Vagina (tissue), 2 donors: ENCODE measurements at places on chromosomes 2 and 18. TPM values are rescaled to one million over a fixed set of nuclear protein-coding genes. Genes with fewer than 3 reads are reported as not detected.

The STK39 gene
- 15.5 TPM for total RNA-seq

The LCLAT1 gene
- total RNA-seq: 19.6 TPM

- no peak overlapping the region for H3K4me3 ChIP-seq
- no peaks in the 10 kb centered on the region for H3K36me3 ChIP-seq
- H3K27me3 ChIP-seq: no peaks in the 10 kb centered on the region
- no peak overlapping the region for H3K27ac ChIP-seq
- no peaks in the 10 kb centered on the region for H3K4me1 ChIP-seq
Measured at GRCh38 chr2:232949016-232949415, 64.0 kb downstream of the NGEF start.

DNA sequence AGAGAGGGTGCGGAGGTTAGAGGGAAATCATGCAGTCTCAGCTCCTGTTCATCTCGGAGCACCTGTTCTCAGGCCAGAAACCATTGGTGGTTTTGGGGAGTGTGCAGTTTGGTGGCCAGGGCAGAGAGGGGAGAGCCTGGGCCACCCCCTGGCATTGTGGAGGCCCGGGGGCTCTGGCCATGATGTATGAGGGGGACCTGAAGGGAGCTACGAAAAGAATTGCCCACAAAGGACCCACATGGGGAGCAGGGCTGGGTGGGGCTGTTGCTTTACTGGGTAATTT, 87.7 kb downstream of the DGKD start:
- no peak overlapping the region for H3K4me3 ChIP-seq
- DNase-seq: no peak
- no peaks in the 10 kb centered on the region for H3K4me1 ChIP-seq
- no peak overlapping the region for H3K27ac ChIP-seq
- H3K36me3 ChIP-seq: no peaks in the 10 kb centered on the region
- no peaks in the 10 kb centered on the region for H3K27me3 ChIP-seq

DNA sequence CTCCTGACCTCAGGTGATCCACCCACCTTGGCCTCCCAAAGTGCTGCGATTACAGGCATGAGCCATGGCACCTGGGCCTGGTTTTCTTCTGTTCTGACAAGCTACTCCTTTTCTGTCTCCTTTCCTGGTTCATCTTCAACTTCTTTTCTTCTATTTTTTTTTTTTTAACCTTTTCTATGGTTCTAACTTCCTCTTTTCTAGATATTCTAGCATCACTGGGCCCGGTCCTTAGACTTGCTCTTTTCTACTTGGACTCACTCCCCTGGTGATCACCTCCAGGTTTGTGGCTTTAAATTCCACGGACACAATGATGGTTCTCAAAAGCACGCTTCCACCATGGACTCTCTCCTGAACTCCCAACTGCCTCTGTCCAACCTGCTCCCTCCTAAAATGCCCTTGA, 2.0 kb downstream of the EIF2AK2 start:
- no peak overlapping the region for H3K4me3 ChIP-seq
- H3K4me1 ChIP-seq: peaks cover 27% of the 10 kb centered on the region
- no peak overlapping the region for H3K27ac ChIP-seq
- DNase-seq: no peak
- no peaks in the 10 kb centered on the region for H3K27me3 ChIP-seq

The DNAJC27 gene
- total RNA-seq: 11.3 TPM

The SERPINB4 gene
- 77.3 TPM for total RNA-seq

The XDH gene
- 0.49 TPM for total RNA-seq

The BCL2L11 gene
- total RNA-seq: 90.1 TPM
